ENCODE measurements at places on chromosomes 7 and 10. TPM values are rescaled to one million over a fixed set of nuclear protein-coding genes. Genes with fewer than 3 reads are reported as not detected.

VIM gene
- total RNA-seq, result 249 TPM

PCLO gene
- total RNA-seq, result 2.9 TPM

GBX1 gene
- not detected for total RNA-seq

DNA sequence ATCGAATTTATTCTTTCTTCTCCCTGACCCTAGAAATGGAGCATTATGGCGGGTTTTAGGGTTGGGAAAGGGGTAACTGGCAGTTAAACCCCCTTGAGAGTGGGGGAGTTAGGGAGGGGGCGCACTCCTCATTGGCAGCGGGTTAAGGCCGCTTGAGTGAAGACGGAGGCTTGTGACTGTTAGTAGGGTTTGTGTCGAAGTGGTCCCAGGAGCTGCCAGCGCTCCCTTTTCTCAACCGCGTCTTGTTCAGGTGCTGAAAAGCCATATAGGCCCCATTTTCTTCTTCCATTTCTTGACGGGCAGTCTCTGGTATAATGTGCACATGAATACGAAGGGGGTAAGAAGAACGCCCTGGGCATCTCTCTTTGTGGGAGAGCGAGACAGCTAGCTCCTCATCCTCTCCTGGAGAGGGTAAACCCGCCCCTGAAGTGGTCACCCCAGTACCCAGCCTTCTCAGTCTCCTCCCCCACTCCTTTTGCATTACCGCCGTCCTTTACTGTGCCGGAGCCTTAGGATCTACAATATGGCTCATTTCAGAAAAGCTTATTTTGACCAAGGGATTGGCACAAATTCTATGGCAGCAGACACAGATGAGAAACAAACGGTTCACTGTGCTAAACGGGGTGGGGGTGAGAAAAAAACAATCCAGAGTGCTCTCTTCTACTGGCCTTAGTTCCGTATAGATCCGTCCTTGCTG, 836 bp downstream of the KMT2E start:
- H3K27ac ChIP-seq, result peak overlapping the region; percentile 100
- peak; percentile 65 for DNase-seq
- H3K27me3 ChIP-seq, result no peaks in the 10 kb centered on the region
- peaks cover 34% of the 10 kb centered on the region for H3K4me1 ChIP-seq
- peak overlapping the region; percentile 72 for H3K4me3 ChIP-seq
- H3K36me3 ChIP-seq, result no peaks in the 10 kb centered on the region

DNA sequence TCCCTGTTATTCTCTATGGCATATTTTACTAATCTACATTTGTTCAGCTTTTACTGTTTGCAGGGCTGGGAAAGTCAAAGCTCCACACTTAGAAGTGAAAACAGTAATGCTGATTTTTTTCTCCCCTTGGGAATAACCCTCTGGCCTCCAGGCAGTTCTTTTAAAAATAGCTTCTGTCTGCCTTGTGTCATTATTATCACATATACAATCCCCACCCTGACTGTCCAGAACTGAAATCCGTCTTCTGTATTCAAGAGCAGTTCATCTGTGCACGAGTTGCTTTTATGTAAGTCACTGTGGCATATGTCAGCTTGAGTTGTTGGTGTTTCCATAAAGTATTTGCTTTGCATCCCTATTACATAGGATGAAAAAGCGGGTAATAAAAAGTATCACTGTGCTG, 1221.1 kb upstream of the CELF2 start:
- peaks cover 3% of the 10 kb centered on the region for H3K4me1 ChIP-seq
- no peak overlapping the region for H3K4me3 ChIP-seq
- no peak for DNase-seq
- H3K27me3 ChIP-seq, result no peaks in the 10 kb centered on the region

GRCh38 chr7:17516771-17517170, 218.3 kb downstream of the AHR start:
- no peaks in the 10 kb centered on the region for H3K27me3 ChIP-seq
- DNase-seq, result no peak
- H3K4me1 ChIP-seq, result no peaks in the 10 kb centered on the region
- no peak overlapping the region for H3K27ac ChIP-seq
- H3K4me3 ChIP-seq, result no peak overlapping the region

GRCh38 chr7:2523941-2524807, 4.6 kb downstream of the LFNG start:
- peak; percentile 93 for DNase-seq
- H3K36me3 ChIP-seq, result peaks cover 36% of the 10 kb centered on the region
- H3K4me1 ChIP-seq, result peaks cover 85% of the 10 kb centered on the region

- no peak for DNase-seq
- H3K27ac ChIP-seq, result no peak overlapping the region
- no peaks in the 10 kb centered on the region for H3K27me3 ChIP-seq
- no peaks in the 10 kb centered on the region for H3K4me1 ChIP-seq
- H3K4me3 ChIP-seq, result no peak overlapping the region
These were observed 18.0 kb upstream of the MRLN start for GRCh38 chr10:59771162-59771807.

GRCh38 chr7:19061331-19061730, 56.1 kb downstream of the TWIST1 start:
- no peak for DNase-seq
- no peaks in the 10 kb centered on the region for H3K27me3 ChIP-seq
- no peak overlapping the region for H3K27ac ChIP-seq
- H3K4me3 ChIP-seq, result no peak overlapping the region

DNA sequence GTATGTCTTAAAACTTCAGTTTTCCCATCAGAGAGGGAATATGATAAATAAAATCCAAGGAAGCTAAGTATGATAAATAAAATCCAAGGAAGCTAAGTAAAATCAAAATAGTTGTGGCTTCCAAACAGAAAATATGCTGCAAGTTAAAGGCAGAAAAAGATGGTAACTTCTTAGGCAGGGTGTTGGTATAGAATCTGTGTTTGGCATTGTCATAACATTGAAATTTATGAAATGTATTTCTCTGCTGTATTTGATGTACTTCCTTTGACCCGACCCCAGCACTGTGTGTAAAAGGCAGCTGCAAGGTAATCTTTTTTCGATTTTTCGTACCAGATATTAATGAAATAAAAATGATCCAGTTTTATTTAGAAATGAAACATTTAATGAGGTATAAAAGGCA, 537.2 kb downstream of the TFEC start:
- H3K4me1 ChIP-seq, result no peaks in the 10 kb centered on the region
- no peak overlapping the region for H3K27ac ChIP-seq
- H3K27me3 ChIP-seq, result no peaks in the 10 kb centered on the region
- H3K4me3 ChIP-seq, result no peak overlapping the region

DNA sequence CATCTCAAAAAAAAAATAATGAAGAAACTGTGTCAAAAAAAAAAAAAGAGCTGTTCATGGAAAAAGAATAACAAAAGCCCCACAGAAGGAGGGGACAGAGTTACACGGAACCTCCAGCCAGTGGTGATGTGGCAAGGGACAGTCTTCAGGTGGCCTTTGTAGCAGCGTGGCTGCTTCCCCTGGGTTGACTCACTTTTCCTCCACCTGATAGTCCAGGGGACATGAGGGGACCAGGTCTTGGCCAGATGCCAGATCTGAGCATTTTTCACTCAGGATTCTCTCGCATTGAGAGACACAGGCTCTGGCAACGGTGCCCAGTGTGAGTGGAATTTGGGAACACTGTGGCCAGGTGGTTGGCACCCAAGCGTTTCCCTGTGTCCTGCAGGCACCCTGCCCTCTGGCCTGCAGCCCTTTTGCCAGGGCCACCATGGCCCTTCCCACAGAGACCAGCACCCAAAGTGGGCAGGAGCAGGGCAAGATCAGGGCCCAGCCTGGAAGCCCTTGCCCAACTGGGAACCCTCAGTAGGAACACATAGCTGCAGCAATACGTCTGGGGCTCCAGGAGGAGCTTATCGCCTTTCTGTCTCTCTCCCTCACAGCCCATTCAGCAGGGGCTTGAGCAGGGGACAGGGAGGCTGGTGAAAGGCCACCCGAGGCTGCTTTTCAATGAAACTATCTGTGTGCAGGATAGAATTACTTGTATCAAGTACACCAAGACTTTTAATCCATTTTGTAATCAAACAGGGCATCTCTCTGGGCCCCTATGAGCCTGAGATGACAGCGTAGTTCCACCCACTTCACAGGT, 159.1 kb downstream of the UBE2H start:
- no peaks in the 10 kb centered on the region for H3K27me3 ChIP-seq
- no peaks in the 10 kb centered on the region for H3K36me3 ChIP-seq
- no peak overlapping the region for H3K4me3 ChIP-seq
- no peak for DNase-seq

- no peak overlapping the region for H3K27ac ChIP-seq
- no peak for DNase-seq
- H3K36me3 ChIP-seq, result no peaks in the 10 kb centered on the region
- H3K27me3 ChIP-seq, result peaks cover 4% of the 10 kb centered on the region
These were observed 46.8 kb upstream of the C10orf120 start for GRCh38 chr10:122746408-122746807.

- H3K27me3 ChIP-seq, result no peaks in the 10 kb centered on the region
- no peak overlapping the region for H3K4me3 ChIP-seq
- H3K4me1 ChIP-seq, result peaks cover 5% of the 10 kb centered on the region
- no peak overlapping the region for H3K27ac ChIP-seq
- no peak for DNase-seq
- H3K36me3 ChIP-seq, result no peaks in the 10 kb centered on the region
These were observed 22.5 kb downstream of the TSPAN13 start for GRCh38 chr7:16776053-16776452.

AKR1D1 gene
- total RNA-seq, result not detected

DNA sequence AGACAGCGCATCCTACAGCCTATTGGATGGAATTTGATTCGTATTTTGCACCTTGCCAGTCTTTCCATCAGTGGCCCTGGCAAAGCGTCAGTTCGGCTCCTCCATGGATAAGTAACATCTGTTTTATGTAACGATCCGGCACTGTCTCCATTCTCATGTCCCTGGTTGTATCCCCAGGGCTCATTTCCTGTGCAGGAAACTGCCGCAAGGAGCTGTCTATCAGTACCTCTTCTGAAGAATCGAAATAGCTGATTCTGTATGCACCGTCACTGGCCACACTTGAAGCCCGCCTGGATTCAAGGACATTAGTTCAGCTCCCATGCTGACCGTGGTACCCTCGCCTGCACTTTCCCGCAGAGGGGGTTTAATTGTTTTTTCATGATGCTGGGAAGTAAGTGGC, 53.1 kb upstream of the NPS start:
- no peaks in the 10 kb centered on the region for H3K4me1 ChIP-seq
- no peak overlapping the region for H3K4me3 ChIP-seq
- H3K27ac ChIP-seq, result no peak overlapping the region
- no peak for DNase-seq
- H3K27me3 ChIP-seq, result peaks cover 10% of the 10 kb centered on the region

ZDHHC16 gene
- total RNA-seq, result 21.3 TPM

ZNF239 gene
- total RNA-seq, result 2.1 TPM

- H3K4me3 ChIP-seq, result no peak overlapping the region
- H3K4me1 ChIP-seq, result no peaks in the 10 kb centered on the region
- H3K27me3 ChIP-seq, result no peaks in the 10 kb centered on the region
- H3K27ac ChIP-seq, result no peak overlapping the region
- DNase-seq, result no peak
These were observed 94.9 kb upstream of the TBX20 start for GRCh38 chr7:35348611-35349400.

TMEM139 gene
- total RNA-seq, result 18.4 TPM

DNA sequence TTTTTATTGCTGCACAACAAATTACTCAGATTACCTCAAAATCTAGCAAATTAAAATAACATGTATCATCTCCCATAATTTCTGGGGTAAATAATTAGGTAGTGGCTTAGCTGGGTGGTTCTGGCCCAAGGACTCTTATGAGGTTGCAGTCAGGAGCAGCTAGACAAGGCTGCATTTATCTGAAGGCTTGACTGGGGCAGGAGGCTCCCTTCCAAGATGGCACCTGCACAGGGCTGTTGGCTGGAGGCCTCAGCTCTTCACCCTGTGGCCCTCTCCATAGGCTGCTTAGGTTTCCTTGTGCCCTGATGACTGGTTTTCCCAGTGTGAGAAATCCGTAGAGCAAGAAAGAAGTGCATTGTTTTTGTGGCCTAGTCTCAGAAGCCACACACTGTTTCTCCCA, 34.7 kb upstream of the ELFN1 start:
- H3K4me3 ChIP-seq, result no peak overlapping the region
- DNase-seq, result no peak
- no peaks in the 10 kb centered on the region for H3K27me3 ChIP-seq
- no peaks in the 10 kb centered on the region for H3K4me1 ChIP-seq
- H3K27ac ChIP-seq, result no peak overlapping the region

DNA sequence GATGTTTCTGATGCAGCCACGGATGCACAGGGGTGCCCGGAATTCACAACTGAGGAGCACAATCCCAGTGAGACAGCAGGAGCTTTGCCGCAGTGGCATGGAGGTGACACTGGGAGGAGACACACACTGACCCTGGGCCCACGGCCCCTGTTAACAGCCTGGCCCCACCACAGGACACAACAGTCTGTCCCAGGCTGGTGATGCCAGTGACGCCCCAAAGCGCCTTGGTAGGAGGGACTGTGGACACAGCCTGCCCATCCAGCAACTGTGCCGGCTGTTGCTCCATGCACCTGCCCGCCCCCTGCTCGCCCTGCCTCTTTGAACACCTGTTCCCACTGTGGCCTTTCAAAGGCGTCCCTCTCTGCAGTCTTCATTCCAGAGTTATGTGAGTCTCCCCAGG, 49.8 kb downstream of the KLF6 start:
- no peak for DNase-seq
- no peaks in the 10 kb centered on the region for H3K36me3 ChIP-seq
- H3K4me1 ChIP-seq, result no peaks in the 10 kb centered on the region
- no peak overlapping the region for H3K4me3 ChIP-seq
- H3K27me3 ChIP-seq, result no peaks in the 10 kb centered on the region
